GM04504 (cell line): ENCODE measurements at places on chromosomes 6 and 20.
A peak's percentile ranks its signal among the peaks of the same experiment; 100 is the strongest.

GRCh38 chr6:158524311-158524710 is 35.6 kb upstream of the TMEM181 start:
- no peak for DNase-seq

- DNase-seq: no peak
Observed at GRCh38 chr6:137222381-137222780, 3.2 kb upstream of the IFNGR1 start.

DNA sequence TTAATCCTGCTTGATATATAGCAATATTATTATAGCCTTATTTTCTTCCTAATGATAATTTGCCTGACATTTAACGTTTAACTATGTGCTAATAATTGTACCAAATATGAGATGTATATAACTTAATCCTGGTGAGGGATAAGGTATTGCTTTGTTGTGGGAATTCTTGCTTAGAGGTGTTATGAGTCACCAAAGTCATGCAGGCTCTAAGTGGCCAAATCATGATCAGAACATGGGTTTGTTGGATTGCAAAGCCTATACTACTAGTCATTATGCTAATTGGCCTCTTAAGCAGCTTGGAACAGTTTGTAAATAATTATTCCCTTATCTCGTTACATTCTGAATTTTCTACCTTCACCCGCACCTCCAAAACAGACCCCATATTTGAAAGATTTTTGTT is 21.9 kb upstream of the C6orf141 start:
- DNase-seq: no peak

GRCh38 chr6:108737594-108738546 is 110.4 kb upstream of the ARMC2 start:
- peak; percentile 92 for DNase-seq

- no peak for DNase-seq
Observed at GRCh38 chr6:138811866-138812265, 16.0 kb downstream of the ECT2L start.

DNA sequence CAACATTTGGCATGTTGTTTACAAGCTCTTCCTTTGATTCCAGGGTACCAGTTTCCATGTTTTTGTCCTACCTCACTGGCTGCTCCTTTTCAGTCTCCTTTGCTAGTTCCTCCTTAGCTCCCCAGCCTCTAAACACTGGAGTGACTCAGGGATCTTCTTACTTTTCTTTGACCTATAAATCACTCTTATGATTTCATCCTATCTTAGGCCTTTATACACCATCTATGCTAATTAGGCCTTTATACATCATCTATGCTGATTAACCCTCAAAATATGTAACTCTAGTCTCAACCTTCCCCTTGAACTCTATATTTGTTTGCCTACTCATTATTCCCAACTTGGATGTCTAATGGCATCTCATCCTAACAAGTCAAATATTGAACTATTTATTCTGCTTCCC is 9.5 kb downstream of the TMEM30A start:
- DNase-seq: peak; percentile 62
